Urinary bladder (tissue), 4 donors: ENCODE measurements at places on chromosomes 2 and 18. TPM values are rescaled to one million over a fixed set of nuclear protein-coding genes. Genes with fewer than 3 reads are reported as not detected.

Gene SLC19A3
- total RNA-seq = 1.4 TPM

Gene ASAP2
- 34.8 TPM for total RNA-seq

Gene REG1B
- not detected for total RNA-seq

Gene ZNF892
- total RNA-seq = 11.5 TPM

Gene NRP2
- total RNA-seq = 101 TPM

Gene REL
- total RNA-seq = 25.1 TPM

Gene ELP2
- 172 TPM for total RNA-seq

Gene CSRNP3
- total RNA-seq = 34.1 TPM

DNA sequence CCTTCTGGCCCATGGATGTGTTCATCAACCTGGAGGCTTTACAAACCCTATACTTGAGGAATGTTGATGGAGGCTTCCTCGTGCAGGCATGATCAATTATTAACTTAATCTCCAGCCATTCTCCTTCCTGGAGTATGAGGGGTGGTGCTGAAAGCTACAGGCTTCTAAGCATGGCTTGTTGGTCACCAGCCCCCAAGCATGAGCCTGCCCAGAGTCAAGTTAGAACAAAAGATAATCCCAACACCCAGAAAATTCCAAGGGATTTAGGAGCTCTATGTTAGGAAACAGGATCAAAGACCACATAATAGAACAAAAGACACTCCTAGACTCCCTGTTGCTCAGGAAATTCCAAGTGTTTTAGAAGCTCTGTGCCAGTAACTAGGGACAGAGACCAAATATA is 63.1 kb downstream of the FAM171B start:
- DNase-seq = no peak

- no peak for DNase-seq
These were observed 74.4 kb upstream of the ASB18 start for GRCh38 chr2:236338495-236339184.

DNA sequence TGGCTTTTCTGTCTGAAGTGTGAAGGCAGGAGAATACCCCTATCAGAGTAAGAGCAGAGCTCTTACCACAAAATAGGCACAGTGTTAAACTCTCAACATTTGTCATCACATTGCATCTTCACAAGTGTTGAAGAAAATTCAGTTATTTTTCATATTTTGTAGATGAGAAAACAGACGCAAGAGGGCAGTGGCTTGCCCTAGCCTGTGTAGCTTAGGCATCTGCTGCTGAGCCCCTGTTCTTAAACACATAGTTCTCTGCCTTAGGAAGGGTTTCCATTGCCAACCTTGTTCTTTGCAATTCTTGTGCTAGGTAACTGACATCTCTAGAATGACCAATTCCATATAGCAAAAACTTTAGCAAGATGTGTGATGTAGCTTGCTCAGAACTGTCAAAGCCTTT is 112.7 kb upstream of the RMDN2 start:
- no peak for DNase-seq

DNA sequence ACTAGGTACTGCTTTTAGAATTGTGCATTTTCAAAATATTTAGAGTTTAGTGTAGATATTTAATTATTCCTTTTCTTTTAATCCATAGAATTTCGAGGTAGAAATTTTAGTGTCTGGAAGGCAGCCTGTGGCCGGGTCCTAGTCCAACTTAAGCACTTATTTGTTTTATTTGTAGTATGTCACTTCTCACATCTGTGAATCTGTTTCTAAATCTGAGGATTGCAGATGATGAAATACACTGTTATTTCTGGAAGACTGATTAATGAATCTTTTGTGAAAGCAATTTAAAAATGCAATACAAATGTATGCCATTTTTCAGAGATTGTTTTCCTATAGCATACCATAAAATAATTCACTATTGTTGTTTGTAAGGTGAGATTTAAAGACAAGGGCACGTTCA is 483.9 kb upstream of the TRIB2 start:
- no peak for DNase-seq

- no peak for DNase-seq
These were observed 103.1 kb upstream of the ARHGAP28 start for GRCh38 chr18:6626457-6626856.

DNA sequence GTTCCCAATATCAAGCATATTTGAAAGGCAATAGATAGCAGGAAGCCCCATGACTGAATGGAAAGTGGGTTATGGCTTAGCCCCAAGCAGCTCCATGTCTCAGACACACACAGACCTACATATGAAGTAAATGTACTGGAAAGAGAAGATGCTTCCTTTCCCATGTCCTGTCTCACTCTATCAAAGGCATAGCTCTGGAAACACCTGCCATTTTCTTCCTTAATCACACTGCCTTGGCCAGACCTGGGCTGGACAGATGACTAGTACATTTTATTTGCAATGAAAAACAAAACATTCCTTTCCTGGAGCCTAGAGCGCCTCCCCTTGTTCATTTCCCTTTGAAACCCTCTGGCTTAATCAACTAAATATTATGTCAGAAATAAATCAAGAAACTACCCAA is 160.7 kb downstream of the ANTXR1 start:
- DNase-seq = no peak

DNA sequence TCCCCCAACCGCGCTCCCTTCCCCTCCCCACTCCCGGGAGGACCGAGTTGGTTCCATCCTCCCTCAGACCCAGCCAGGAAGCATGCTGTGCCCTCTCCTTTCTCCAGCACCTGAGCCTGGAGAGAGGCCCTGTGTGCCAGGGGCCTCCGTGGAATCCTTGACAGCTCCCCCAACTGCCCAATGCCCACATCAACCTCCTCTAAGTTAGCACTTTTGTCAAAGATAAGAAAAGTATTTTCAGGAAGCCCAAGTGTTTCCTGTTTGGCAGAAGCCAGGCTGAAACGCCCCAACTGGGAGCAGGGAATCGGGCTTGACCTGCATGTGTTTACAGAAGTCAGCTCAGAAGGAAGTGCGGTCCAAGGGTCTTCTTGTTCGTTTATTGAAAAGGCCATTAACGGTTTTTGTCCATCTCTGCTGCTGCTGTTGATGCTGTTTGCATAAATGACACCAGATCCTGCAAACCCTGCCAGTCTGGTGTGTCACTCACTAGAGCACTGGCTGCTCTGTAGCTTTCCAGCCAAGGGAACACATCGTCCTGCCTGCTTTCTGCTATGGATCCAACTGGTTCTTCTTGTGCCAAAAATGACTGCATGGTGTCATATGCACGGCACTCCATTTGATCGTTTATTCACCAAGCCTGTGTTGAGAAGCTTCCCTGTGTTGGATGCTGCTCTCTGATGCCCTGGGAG is 35.4 kb upstream of the COL6A3 start:
- no peak for DNase-seq

- no peak for DNase-seq
These were observed 400.2 kb upstream of the MYT1L start for GRCh38 chr2:2731101-2731815.

- no peak for DNase-seq
These were observed 2.9 kb downstream of the PCGF1 start for GRCh38 chr2:74504591-74504990.

GRCh38 chr2:112916625-112917247 is 5.8 kb downstream of the IL37 start:
- no peak for DNase-seq
